ENCODE measurements at places on chromosomes 6 and 20. TPM values are rescaled to one million over a fixed set of nuclear protein-coding genes. Genes with fewer than 3 reads are reported as not detected.
A peak's percentile ranks its signal among the peaks of the same experiment; 100 is the strongest.

GPX5 gene
- not detected for total RNA-seq

GRCh38 chr20:17825960-17826843 is 126.4 kb downstream of the BANF2 start:
- no peak overlapping the region for H3K4me3 ChIP-seq
- DNase-seq: no peak
- no peaks in the 10 kb centered on the region for H3K36me3 ChIP-seq

PTPRK gene
- total RNA-seq: 18.4 TPM

GRCh38 chr6:43308101-43308989 is at the start of gene CRIP3:
TSS of gene CRIP3 (minus strand) at chr6:43308826. CDS start at chr6:43308792, 34 bp downstream.
- H3K36me3 ChIP-seq: no peaks in the 10 kb centered on the region
- peaks cover 25% of the 10 kb centered on the region for H3K4me1 ChIP-seq
- H3K27me3 ChIP-seq: no peaks in the 10 kb centered on the region
- H3K4me3 ChIP-seq: peak within 1 kb of the TSS; percentile 69

DNA sequence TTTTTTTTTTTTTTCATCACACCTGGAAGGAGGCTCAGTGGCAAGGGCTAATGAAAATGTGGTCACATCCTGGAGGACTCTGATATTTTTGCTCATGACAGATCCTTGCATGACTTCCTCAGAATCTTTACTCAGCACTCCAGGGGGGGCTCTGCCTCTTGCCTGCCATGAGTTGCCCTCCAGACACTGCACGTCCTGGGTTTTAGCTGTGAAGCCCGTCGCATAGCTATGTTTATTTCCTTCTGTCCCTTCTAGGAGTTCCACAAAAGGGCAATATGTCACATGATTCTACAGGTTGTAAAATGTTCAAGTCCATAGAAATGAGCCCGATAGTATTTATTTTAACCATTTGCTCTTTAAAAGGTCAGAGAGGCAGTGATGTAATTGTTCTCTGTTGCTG is 18.2 kb downstream of the MAS1 start:
- DNase-seq: no peak
- H3K27me3 ChIP-seq: peaks cover 32% of the 10 kb centered on the region
- H3K4me1 ChIP-seq: no peaks in the 10 kb centered on the region
- H3K4me3 ChIP-seq: no peak overlapping the region
- no peaks in the 10 kb centered on the region for H3K36me3 ChIP-seq

TMEM14C gene
- 132 TPM for total RNA-seq

- H3K4me3 ChIP-seq: no peak overlapping the region
- DNase-seq: peak; percentile 30
- H3K27ac ChIP-seq: no peak overlapping the region
Measured at GRCh38 chr20:7113577-7114466, 346.3 kb downstream of the BMP2 start.

DNA sequence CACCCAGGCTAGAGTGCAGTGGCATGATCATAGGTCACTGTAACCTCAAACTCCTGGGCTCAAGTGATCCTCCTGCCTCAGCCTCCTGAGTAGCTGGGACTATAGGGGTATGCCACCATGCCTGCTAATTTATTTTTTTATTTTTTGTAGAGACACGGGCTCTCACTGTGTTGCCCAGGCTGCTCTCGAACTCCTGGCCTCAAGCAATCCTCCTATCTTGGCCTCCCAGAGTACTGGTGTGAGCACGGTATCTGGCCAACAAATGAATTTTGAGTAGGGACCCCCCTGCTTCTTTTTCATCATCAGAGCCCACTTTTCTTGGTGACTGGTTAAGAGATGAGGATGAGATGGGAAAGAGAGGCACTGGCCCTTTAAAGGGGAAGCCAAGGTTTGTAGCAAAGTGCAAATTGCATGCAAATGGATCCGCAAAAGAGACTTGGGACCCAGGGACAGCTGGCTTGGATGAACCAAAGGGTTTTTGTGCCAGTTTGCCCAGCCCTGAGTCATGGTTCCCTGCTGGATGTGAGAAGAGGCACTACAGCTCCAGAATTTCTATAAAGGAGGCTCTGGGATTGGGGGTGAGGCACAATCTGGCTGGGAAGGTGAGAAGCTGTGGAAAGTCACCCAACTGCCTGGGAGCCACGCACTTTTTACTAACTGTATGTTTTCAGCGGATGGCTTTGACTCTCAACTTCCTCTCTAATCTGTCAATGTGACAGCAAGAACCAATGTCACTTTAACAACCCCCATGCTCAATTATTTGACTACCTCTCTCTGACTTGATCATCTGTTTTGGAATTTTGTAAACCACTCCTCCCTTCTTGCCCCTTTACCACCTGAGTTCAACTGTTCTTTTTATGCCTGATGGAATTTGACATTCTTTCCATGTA is 58.7 kb upstream of the RNF24 start:
- no peaks in the 10 kb centered on the region for H3K36me3 ChIP-seq
- peaks cover 22% of the 10 kb centered on the region for H3K4me1 ChIP-seq
- no peak overlapping the region for H3K27ac ChIP-seq
- no peaks in the 10 kb centered on the region for H3K27me3 ChIP-seq
- H3K4me3 ChIP-seq: no peak overlapping the region
- DNase-seq: no peak

DNA sequence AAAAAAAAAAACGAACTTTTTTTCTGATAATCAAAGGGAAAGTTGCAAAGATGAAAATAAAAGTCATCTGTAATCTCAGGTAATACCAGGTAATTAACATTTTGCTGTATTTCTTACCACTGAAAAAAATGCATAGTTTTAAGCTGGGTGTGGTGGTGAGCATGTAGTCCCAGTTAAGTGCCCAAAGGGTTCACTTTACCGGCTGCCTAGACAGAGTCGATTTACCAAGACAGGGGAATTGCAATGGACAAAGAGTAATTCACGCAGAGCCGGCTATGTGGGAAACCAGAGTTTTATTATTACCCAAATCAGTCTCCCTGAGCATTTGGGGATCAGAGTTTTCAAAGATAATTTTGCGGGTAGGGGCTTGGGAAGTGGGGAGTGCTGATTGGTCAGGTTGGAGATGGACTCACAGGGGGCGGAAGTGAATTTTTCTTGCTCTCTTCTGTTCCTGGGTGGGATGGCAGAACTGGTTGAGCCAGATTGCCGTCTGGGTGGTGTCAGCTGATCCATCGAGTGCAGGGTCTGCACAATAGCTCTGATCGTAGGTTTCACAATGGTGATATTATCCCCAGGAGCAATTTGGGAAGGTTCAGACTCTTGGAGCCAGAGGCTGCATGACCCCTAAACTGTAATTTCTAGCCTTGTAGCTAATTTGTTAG is 51.9 kb downstream of the RPF2 start:
- H3K4me1 ChIP-seq: peaks cover 40% of the 10 kb centered on the region
- peak overlapping the region; percentile 69 for H3K27ac ChIP-seq
- DNase-seq: no peak
- no peak overlapping the region for H3K4me3 ChIP-seq

Data from left ventricle myocardium inferior (tissue), 1 donor.